ENCODE measurements at places on chromosomes 5 and 9.

DNA sequence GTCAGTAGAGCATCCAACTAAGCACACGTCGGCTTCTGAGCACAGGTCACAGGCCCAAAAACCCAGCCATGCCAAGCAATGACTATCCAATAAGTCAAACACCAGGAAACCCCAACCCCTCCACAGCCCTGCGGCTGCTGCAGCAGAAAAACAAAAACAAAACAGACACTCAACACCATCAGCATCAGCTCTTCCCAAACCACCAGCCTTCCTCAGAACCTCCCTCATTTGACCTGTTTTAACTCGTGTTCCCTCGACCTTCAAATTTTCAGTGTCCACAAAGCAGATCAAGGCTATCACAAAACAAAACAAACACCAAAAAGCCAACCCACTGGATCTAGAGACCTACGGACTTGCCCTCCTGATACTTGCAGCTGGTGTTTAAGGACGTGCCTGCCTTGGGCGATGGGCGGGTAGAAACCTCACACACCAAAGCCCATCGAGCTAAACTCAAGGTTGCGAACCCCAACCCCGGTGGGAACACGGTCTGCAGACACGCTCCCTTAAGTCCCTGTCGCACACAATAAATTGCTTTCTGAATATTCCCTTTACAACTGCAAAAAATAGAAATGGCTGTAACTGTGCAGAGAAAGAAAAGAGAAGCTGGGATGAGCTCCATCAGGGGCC lies 247.1 kb upstream of the ANKRD55 start:
- DNase-seq = no peak

GRCh38 chr9:80163889-80164288 lies 592.1 kb downstream of the TLE4 start:
- no peak for DNase-seq

- no peak for DNase-seq
These were observed 19.4 kb downstream of the DCP2 start for GRCh38 chr5:112995764-112996618.

DNA sequence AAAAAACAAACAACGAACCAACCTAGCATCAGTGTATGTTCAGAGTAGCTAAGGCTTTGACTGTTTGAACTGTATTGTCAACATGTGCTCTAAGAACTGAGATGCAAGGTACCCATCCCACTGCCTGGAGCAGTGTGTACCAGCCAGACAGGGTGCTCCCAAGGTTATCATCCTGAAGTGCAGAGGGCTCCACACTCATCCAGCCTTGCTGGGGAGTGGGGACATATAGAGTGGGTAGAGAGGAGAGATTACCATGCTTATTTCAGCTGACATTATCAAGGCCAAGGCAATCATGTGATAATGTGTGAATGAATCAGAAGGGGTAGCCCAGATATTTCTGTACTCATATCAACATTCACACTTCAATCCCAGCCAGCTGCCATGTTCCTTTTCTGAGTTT lies 68.7 kb upstream of the ZNF622 start:
- no peak for DNase-seq

Measured in NCI-H526 treated with DMSO at 0.1 percent for 48 hours (cell line).